ENCODE measurements at places on chromosomes 12 and 14.

GRCh38 chr14:24443053-24443665, 583 bp upstream of the SDR39U1 start:
- no peak for DNase-seq

GRCh38 chr14:29518335-29518734, 409.3 kb downstream of the PRKD1 start:
- no peak for DNase-seq

DNA sequence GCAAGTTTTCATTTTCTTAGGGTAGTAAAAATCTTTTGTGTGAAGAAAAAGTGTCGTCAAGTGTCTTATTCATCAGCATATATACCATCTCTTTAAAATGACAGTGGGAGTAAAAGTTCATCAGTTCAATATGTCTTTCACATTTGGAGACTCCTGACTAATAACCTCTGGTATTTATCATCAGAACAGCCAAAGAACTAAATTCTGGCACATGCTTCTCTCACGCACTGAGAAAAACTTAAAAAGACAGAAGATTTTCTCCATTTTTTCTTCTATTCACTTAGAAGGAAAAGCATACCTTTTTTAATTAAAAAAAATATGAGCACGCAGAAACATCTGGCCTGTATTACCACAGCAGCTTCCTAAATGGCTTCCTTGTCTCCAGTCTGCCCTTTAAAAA, 265.7 kb downstream of the AKAP6 start:
- DNase-seq: no peak

- DNase-seq: no peak
These were observed 101.8 kb downstream of the LMO3 start for GRCh38 chr12:16504200-16504599.

GRCh38 chr12:128680555-128680954, 143.2 kb downstream of the SLC15A4 start:
- DNase-seq: no peak
